ENCODE measurements at places on chromosomes 4 and X.

DNA sequence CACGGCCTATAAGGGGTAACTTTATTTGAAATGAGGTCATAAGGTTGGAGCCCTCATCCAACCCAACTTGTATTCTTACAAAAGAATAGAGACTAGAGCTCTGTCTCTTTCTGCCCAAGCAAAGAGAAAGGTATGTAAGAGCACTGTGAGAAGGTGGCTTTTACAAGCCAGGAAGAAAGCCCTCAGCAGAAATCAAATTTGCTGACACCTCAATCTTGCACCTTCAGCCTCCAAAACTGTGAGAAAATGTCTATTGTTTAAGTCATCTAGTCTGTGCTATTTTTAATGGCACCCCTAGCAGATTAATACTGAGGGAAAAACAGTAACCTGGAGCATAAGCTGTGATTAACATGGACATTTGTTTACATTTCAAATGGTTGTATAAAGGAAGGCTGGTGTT is 860.7 kb downstream of the PCDH7 start:
- no peak for ATAC-seq

- no peak for ATAC-seq
Observed at GRCh38 chrX:43949669-43950068, 23.5 kb downstream of the NDP start.

DNA sequence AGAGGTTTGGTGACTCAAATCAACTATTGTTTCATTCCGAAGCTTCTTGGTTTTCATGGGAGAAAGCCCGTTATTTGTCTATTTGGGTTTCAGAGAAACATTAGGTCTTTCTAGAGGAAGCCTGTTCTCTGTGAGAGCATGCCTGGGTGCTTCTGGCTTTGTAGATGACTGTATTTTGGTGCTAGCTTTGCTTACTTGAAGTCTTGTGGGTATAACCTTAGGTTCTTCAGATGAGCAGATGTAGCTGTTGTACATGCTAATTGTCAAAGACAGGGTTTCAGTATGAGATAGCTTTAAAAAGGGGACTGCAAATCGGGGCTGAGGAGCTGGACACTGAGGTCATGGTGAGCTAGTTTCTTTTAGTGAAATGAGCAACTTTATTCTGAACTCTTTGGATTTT is 7.9 kb upstream of the STOX2 start:
- ATAC-seq = no peak

DNA sequence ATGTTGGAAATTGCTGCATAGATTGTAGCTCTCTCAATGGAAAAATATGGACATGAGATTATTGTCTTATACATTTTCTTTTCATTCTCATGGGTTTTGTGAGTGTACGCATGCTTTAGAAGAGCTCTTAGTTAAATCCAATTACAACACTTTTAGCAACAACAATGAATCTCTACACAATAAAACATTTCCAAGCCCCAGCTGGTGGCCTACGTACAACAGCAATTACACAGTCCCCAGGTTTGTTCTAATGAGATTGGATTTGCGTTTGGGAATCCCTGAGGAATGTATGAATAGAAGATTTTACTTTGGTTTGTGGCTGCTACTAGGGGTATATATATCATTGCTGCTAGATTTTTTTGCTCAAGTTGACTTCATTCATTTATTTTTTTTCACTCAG is 98.6 kb downstream of the FHDC1 start:
- ATAC-seq = no peak

- peak; percentile 82 for ATAC-seq
Observed at GRCh38 chr4:54091637-54092404, 8.1 kb upstream of the GSX2 start.

GRCh38 chr4:147078875-147079658 is 133.4 kb upstream of the TTC29 start:
- no peak for ATAC-seq

DNA sequence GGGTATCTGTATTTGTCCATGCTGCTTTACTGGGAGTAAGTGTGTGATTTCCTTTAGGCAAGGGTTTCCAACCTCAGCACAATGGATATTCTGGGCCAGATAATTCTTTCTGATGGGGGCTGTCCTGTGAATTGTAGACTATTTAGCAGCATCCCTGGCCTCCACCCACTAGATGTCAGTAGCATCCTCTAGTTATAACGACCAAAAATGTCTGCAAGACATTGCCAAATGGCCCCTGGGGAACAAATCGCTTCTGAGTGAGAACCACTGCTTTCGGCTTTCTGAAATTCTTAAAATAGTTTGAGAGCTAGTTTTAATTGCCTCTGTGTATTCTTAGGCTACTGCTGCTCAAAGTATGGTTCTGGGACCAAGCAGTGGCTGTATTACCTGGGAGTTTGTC is 81.2 kb upstream of the GPM6B start:
- no peak for ATAC-seq

- no peak for ATAC-seq
Observed at GRCh38 chr4:850323-850945, 24.5 kb upstream of the CPLX1 start.

- ATAC-seq = no peak
Observed at GRCh38 chr4:23365871-23366556, 523.8 kb downstream of the PPARGC1A start.

- ATAC-seq = no peak
Observed at GRCh38 chr4:30962939-30963338, 242.8 kb downstream of the PCDH7 start.

DNA sequence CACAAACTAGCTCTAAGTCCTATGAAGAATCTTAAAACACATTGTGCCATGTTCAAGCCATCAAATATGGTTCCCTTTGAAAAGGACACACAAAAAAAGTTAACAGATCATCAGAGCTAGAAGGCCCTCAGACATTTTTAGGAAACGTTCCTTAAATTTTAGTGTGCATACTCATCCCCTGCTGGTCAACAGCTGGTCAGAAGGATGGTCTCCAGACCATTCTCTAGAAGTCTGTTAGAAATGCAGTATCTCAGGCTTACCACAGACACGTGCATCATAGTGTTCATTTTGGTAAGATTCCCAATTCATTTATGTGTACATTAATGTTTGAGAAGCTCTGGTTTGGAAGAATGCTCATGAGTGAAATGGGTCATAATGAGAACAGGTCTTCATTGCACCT is 523.1 kb downstream of the INPP4B start:
- ATAC-seq = no peak

GRCh38 chrX:51955200-51955599 is 61.8 kb downstream of the MAGED1 start:
- peak; percentile 68 for ATAC-seq

All from activated CD4-positive, CD25-positive, alpha-beta regulatory T cell treated with anti-CD3 and anti-CD28 coated beads, Interleukin-2, amount 50 U/mL, for 24 hours (primary cell).